ENCODE measurements at places on chromosomes 13 and 19.

DNA sequence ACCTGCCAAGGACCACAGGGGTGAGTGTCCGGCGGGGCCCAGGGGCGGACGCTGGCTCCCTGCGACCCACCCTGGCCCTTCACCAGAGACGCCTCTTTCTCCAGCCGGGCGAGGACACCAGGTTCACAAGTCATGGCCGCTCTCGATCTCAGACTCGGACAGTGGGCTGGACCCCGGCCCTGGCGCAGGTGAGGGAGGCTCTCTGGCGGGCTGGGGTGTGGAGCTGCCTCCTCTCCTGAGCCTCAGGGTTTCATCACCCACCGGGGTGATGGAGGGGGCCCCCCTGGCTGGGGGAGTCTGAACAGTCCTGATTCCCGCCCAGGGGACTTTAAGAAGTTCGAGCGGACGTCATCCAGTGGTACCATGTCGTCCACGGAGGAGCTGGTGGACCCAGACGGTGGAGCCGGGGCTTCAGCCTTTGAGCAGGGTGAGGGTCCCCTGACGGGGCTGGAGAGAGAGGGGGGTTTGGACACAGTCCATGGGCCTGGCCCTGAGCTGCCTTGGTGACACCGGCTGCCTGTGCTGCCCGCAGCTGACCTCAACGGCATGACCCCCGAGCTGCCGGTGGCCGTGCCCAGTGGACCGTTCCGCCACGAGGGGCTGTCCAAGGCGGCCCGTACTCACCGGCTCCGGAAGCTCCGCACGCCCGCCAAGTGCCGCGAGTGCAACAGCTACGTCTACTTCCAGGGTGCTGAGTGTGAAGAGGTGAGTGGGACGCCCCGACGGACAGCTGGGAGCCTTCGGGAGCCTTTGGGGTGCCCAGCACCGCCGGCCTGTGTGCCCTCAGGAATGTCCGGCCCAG, 13.6 kb downstream of the ARHGAP45 start:
- peaks cover 6% of the 10 kb centered on the region for H3K27me3 ChIP-seq
- H3K36me3 ChIP-seq: peaks cover 20% of the 10 kb centered on the region
- H3K4me3 ChIP-seq: no peak overlapping the region
- DNase-seq: no peak

- H3K36me3 ChIP-seq: no peaks in the 10 kb centered on the region
- H3K4me1 ChIP-seq: no peaks in the 10 kb centered on the region
- H3K27me3 ChIP-seq: no peaks in the 10 kb centered on the region
- no peak overlapping the region for H3K27ac ChIP-seq
- no peak for DNase-seq
- no peak overlapping the region for H3K4me3 ChIP-seq
Observed at GRCh38 chr13:43433691-43434141, 353.1 kb downstream of the ENOX1 start.

- H3K27ac ChIP-seq: peak overlapping the region; percentile 29
- H3K36me3 ChIP-seq: peaks cover 5% of the 10 kb centered on the region
- no peak overlapping the region for H3K4me3 ChIP-seq
- peaks cover 9% of the 10 kb centered on the region for H3K4me1 ChIP-seq
Observed at GRCh38 chr19:1361601-1362386, 21.9 kb upstream of the NDUFS7 start.

- H3K36me3 ChIP-seq: peaks cover 93% of the 10 kb centered on the region
- no peak for DNase-seq
- no peak overlapping the region for H3K27ac ChIP-seq
- no peaks in the 10 kb centered on the region for H3K27me3 ChIP-seq
Observed at GRCh38 chr19:55661826-55662225, 7.0 kb downstream of the U2AF2 start.

GRCh38 chr19:3479177-3479833, 1.0 kb downstream of the SMIM24 start:
- peak; percentile 85 for DNase-seq
- no peaks in the 10 kb centered on the region for H3K27me3 ChIP-seq
- peaks cover 40% of the 10 kb centered on the region for H3K4me1 ChIP-seq
- no peak overlapping the region for H3K4me3 ChIP-seq
- peaks cover 46% of the 10 kb centered on the region for H3K36me3 ChIP-seq

GRCh38 chr13:76759877-76760276, 126.3 kb downstream of the KCTD12 start:
- no peak overlapping the region for H3K27ac ChIP-seq
- no peak overlapping the region for H3K4me3 ChIP-seq
- H3K36me3 ChIP-seq: no peaks in the 10 kb centered on the region
- no peaks in the 10 kb centered on the region for H3K4me1 ChIP-seq
- DNase-seq: no peak
- H3K27me3 ChIP-seq: no peaks in the 10 kb centered on the region

- H3K36me3 ChIP-seq: no peaks in the 10 kb centered on the region
- DNase-seq: no peak
- H3K4me3 ChIP-seq: no peak overlapping the region
- no peaks in the 10 kb centered on the region for H3K4me1 ChIP-seq
- peaks cover 15% of the 10 kb centered on the region for H3K27me3 ChIP-seq
Observed at GRCh38 chr19:33618884-33619283, 2.9 kb upstream of the CHST8 start.

DNA sequence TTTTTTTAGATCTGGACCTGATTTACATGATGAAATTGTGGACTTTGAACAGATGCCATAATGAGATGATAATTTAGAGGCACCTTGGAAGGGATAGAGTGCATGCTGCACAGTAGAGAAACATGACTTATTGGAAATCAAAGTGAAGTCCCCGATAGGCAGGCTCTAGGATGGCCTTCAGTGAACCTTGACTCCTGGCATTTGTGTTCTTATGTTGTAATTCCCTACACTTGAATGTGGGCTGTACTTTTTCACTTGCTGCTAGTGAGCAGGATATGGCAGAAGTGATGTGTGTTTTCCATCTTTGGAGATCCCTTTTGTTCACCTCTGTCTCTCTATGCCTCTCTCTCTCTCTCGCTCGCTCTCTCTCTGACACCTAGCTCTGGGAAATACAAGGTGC, 1614.6 kb downstream of the PCDH9 start:
- H3K27me3 ChIP-seq: no peaks in the 10 kb centered on the region
- DNase-seq: no peak
- no peaks in the 10 kb centered on the region for H3K4me1 ChIP-seq
- no peak overlapping the region for H3K4me3 ChIP-seq
- H3K27ac ChIP-seq: no peak overlapping the region
- no peaks in the 10 kb centered on the region for H3K36me3 ChIP-seq

Data from small intestine (tissue), 16 donors.